ENCODE measurements at places on chromosomes 16 and 17. TPM values are rescaled to one million over a fixed set of nuclear protein-coding genes. Genes with fewer than 3 reads are reported as not detected.

- no peak for DNase-seq
Observed at GRCh38 chr16:75312875-75313274, 61.5 kb upstream of the BCAR1 start.

Gene CDH8
- polyA plus RNA-seq: 0.05 TPM

DNA sequence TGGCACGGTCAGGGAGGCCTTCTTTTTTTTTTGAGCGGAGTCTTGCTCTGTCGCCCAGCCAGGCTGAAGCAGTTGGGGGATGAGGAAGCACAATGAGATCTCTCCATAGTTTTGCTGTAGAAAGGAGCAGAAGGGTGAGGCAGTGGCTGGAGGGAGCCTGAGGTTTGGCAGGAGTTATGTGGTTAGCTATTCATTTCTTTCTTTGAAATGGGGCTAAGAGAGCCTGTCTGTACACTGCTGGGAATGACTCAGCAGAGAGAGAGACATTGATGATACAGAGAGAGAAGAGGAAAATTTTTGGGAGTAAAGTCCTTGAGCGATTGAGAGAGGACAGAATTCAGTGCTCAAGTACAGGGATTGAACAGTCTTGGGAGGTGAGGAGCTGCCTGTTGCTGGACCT, 22.1 kb downstream of the NOS2 start:
- DNase-seq: no peak

Gene ABI3
- polyA plus RNA-seq: 2.8 TPM

DNA sequence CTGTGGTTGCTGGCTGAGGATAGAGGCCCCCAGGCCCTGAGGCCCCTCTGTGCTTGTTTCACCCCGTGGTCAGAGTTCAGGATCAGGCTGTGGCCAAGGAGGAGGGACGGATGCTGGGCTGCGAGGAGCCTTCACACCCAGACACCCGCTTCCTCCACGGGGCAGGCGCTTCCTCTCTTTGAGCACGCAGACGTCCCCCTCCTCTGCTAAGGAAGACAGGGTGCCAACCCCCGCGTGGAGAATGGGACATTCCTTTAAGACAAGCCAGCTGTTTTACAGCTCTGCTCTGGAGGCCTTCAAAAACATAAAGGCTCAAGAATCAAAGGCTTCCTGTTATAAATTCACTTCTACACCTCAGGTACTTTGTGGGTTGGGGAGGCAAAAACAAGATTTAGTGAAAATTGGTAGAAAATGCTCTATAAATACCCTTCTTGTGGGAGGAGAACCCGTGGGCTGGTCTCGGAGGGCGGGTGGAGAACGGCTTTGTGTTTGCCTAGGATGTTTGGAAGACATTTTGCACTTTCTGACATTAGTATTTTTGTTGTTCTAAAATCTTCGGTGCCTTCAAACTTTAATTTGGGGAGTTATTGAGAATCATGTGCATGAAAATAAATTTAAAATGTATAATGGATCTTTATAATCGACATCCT, 60.8 kb upstream of the FOXF1 start:
- DNase-seq: no peak

Gene EVI2B
- polyA plus RNA-seq: 0.78 TPM

DNA sequence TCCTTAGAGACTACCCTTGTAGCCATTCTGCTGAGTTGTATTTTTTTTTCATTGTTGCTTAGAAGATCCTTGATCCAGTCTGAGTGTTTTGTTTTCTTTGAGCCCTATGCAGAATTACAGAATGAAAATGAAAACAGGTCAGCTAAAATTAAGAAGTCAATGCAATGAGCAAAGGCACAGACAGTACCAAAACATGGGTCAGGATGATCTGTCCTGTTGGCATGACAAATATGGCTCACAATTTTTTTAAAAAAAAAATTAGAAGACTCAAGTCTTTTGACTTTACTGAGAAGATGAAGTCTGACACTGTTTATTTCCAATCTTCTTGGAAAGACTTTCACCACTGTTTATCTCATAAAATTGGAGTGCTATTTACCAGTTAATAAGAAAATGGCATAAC, 32.4 kb downstream of the KCNJ16 start:
- DNase-seq: no peak

- no peak for DNase-seq
Observed at GRCh38 chr16:11602321-11602720, 15.6 kb upstream of the LITAF start.

Gene CASKIN2
- 6.5 TPM for polyA plus RNA-seq

- no peak for DNase-seq
Observed at GRCh38 chr17:32281011-32281451, 15.4 kb downstream of the RHBDL3 start.

Gene TMEM114
- polyA plus RNA-seq: not detected

Gene KCNH6
- 0.18 TPM for polyA plus RNA-seq

GRCh38 chr17:32120141-32120540, 22.2 kb upstream of the RHOT1 start:
- DNase-seq: no peak

Measured in SK-N-SH (cell line).